ENCODE measurements at places on chromosomes 11 and 22. TPM values are rescaled to one million over a fixed set of nuclear protein-coding genes. Genes with fewer than 3 reads are reported as not detected.

Gene MUC6
- total RNA-seq: 0.01 TPM

Gene RAB38
- total RNA-seq: 1.0 TPM

Gene ZNF195
- 19.4 TPM for total RNA-seq

Gene EMSY
- total RNA-seq: 13.7 TPM

Gene CEP126
- total RNA-seq: 2.9 TPM

Gene PPP6R2
- total RNA-seq: 9.1 TPM

Gene CARD18
- total RNA-seq: not detected

Gene BTG4
- total RNA-seq: not detected

Gene CALCA
- total RNA-seq: not detected

Data from A549 treated with Mapracorat at 1 μM for 4 hours (cell line).